Tracheal epithelial cell (primary cell): ENCODE measurements at places on chromosomes 1 and 21. TPM values are rescaled to one million over a fixed set of nuclear protein-coding genes. Genes with fewer than 3 reads are reported as not detected.

VWA1 gene
- 13.0 and 14.1 TPM in 2 replicates for total RNA-seq

CYYR1 gene
- total RNA-seq: 1.1 and 1.2 TPM in 2 replicates

CSRP1 gene
- 124 and 475 TPM in 2 replicates for total RNA-seq

RGS16 gene
- 0.72 and 3.0 TPM in 2 replicates for total RNA-seq

DSCAM gene
- total RNA-seq: 0.21 and 0.48 TPM in 2 replicates

MMEL1 gene
- 0.96 TPM in 1 of 2 replicates, not detected in the other for total RNA-seq

WNT3A gene
- total RNA-seq: under 0.01 TPM in 1 of 2 replicates, not detected in the other

ARHGEF10L gene
- 10.2 and 15.2 TPM in 2 replicates for total RNA-seq

GPR3 gene
- total RNA-seq: 0.24 TPM in 1 of 2 replicates, not detected in the other

TGFB2 gene
- total RNA-seq: 3.8 and 10.6 TPM in 2 replicates

LEFTY2 gene
- not detected in 2 replicates for total RNA-seq

CELSR2 gene
- 28.4 and 29.6 TPM in 2 replicates for total RNA-seq

TMEM82 gene
- not detected in 2 replicates for total RNA-seq
